ENCODE measurements at places on chromosomes 13 and 19.
A peak's percentile ranks its signal among the peaks of the same experiment; 100 is the strongest.

- DNase-seq = no peak
Observed at GRCh38 chr13:110346661-110347067, 39.6 kb downstream of the COL4A2 start.

DNA sequence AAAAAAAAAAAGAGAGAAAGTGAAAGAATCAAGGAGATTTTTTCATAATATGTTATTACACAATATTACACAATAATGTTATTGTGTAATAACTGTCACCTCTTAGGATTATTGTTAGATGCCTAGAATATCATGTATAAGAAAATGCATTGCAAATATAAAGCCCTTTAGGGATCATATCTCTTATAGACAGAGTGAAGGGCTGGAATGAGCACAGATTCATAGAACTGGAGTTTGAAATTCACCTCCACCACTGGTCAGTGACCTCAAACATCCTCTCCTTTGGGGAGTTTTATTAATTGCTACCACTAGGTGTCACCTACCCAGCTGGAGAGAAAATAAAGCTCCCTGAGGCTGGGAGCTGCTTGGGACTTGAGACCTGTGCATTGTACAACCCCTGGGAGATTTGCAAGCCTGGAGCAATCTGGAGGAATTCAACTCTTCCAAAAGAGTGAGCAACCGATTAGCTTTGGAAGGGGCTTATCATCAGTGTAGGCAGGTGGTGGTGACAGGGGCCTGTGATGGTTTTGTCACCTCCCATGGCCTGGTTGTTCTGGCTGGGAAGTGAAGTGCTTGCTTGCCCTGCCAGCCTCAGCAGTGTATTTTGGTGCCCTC, 30.3 kb upstream of the FRY start:
- no peak for DNase-seq

GRCh38 chr19:17306285-17306714, 628 bp downstream of the MRPL34 start:
- DNase-seq = no peak

DNA sequence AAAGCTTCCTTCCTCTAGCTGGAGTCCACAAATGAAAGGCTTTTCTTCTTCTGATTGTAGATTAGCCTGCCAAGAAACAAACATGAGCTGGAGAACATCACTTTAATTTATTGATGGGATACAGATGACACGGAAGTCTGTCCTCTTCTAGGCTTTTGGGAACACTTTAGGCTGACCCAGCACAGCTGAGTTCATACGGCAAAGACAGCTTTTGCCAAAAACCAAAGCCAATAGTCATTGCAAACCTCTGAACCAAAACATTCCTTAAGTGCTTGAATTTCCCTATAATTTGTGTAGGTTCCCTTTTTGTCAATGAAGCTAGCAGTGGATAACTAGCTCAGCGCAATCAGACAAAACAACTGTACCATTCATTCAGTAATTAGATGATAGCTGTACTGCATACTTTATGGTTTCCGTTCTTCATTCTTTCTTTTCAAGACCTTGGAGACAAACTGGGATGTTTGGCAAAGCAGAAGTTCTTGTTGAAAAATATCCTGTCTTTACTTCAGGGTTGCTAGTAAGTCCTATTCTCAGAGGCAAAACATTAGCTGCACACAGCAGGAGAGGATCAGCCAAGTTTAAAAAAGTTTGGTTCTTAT, 95.7 kb upstream of the SPRY2 start:
- DNase-seq = no peak

- no peak for DNase-seq
Observed at GRCh38 chr19:41617941-41618730, 8.7 kb downstream of the CEACAM4 start.

- DNase-seq = no peak
Observed at GRCh38 chr13:74023484-74023883, 110.7 kb downstream of the KLF12 start.

GRCh38 chr13:30017880-30018279, 167.5 kb upstream of the UBL3 start:
- DNase-seq = no peak

GRCh38 chr13:37473035-37473434, 125.5 kb downstream of the POSTN start:
- no peak for DNase-seq

- no peak for DNase-seq
Observed at GRCh38 chr13:46296921-46297320, 85.2 kb downstream of the LRRC63 start.

- DNase-seq = no peak
Observed at GRCh38 chr19:45473682-45474605, 6.1 kb downstream of the FOSB start.

GRCh38 chr13:72788831-72789230, 6.9 kb downstream of the PIBF1 start:
- no peak for DNase-seq

DNA sequence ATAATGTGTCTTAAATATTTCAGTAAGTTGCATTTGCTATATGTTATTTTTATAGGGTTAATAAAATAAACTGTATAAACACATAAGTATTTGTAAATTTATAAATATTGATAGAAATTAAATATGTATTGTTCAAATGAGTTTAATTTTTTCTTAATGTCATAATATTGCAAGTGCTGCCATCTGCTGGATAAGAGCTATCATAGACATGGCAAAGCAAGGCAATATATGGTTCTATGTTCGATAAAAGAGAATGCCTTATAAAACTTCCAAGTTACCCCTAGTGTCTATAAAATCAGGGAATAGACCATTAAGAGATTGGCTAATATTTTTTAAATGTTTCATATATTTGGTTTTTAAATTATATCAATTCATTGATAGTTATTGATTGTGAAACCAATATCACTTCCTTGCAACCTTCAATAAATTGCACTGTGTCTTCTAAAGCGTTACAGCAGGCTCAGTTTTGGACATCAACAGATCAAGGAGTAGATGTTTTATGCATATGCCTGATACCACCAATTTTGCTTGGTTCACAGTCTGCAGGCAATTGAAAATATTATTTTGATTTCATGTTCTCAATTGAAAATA, 29.0 kb upstream of the SLITRK6 start:
- no peak for DNase-seq

DNA sequence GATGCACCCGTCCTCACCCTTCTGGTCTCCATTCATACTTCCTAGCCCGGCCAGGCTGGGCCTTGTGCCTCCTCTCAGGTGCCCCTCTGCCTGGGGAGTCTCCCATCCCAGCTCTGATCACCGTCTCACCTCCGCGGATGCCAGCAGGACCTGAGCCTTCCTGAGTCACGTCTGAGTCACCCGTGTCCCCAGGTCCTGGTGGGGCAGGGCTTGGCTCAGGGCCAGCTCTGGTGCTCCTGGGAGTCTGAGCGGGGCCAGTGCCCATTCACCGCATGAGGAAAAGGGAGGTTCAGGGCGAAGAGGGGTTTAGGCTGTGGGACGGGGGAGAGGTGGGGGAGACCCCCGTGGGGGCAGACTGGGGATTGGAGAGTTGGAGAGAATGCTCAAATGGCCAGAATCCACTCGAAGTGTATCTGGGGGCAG, 593 bp downstream of the ATP8B3 start:
- DNase-seq = no peak

GRCh38 chr13:97100821-97101220, 106.5 kb upstream of the OXGR1 start:
- no peak for DNase-seq

DNA sequence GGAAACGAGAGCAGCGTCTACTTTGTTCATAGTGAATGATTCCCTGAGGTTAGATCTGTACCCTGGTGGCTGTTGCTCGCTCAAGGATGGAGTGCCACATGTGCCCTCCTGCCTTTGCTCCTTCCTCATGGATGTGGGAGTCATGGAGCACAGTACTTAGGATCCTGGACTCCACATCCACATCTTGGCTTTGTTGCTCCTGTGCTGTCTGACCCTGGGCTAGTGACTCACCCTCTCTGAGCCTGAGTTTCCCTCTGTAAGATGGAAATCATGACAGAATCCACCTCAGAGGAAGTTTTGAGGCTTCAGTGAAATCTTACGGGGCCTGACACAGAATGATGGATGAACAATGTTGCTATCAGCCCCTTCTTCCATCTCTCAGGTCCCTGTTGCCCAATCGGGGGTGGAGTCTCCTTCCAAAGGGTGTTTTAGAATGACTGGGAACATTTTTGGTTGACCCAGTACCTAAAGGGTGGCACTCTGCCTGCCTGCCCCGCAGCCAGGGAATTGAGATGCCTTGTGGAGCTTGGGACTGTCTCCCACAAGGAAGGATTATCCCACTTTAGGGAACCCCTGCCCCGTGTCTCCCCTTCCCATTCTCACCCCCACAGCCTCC, 9.8 kb upstream of the TIMM50 start:
- no peak for DNase-seq

- DNase-seq = no peak
Observed at GRCh38 chr13:79833991-79834390, 353.0 kb downstream of the NDFIP2 start.

DNA sequence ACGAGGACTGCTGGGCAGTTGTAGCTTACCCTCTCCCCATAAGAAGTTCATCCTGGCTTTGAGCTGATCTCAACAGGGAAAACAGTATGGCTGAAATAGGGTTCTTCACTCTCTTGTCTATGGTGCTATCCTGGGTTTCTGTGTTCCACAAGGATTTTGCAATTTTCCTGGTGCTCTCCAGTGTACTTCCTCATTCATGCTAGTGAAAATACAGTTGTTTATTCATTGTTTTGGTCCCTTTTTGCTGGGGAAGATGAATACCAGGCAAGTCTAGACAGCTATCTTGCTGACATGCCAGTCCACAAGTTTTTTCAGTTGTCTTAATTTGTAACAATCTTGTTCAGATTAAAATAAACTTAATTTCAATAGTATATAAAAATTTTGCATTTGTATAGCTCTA, 306.5 kb downstream of the DLEU7 start:
- DNase-seq = no peak

GRCh38 chr13:38803531-38803930, 116.7 kb downstream of the FREM2 start:
- DNase-seq = no peak

GRCh38 chr13:33180122-33180804, 105.3 kb downstream of the STARD13 start:
- no peak for DNase-seq

DNA sequence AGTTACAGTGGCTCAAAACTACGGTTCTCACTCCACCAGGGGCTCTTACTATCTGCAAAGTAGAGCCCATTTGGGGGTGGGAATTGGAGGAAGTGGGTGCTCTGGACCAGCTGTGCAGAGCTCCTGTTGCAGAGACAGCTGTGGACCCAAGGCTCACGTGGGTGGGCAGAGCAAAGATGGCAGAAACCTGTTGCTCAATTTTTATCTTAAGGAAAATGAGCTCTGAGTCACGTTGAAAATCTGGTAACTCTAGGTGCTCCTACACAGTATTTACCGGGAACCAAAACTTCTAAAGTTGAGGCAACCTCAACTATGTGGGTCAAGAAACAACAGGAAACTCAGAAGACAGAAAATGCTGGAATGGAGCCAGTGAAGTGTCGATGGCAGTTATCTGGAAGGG, 30.2 kb upstream of the SLC15A1 start:
- no peak for DNase-seq

DNA sequence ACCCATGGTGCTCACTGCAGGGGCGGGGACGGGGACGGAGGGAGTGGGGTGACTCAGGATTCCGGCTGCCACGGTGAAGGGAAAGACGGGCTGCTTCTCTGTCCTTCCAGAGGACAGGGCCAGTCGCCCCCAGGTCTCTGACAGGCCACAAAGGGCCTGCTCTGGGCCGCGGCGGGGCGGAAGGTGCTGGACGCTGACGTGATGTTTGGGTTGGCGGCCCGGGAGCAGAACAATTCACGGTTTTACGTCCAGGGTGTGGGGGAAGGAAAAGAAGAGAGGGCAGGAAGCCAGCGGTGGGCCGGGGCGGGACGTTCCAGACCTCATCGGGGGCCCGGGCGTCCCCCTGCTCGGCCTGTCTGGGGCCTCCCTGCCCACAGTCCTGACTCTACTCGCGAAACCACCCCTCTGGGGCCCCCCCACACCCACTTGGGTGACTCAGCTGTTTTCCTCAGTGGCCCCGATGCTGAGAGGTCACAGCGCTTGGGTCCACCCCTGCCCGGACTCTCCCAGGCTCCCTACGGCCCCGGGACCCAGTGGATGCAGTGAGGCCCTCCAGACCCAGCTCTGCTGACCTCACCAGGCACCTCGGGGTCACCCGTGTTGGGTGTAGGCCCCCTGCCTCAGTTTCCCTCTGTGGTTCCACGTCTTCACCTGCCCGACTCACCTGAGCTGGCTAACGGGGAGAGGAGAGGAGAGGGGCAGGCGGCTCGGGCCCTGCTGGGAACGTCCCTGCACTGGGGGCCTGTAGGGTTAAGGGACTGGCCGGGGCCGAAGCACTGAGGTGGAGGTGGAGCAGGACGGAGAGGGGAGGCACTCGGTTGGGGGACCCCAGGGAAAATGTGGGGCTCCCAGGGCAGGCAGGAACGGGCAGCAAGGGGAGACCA, 29.2 kb downstream of the PIP5K1C start:
- DNase-seq = peak; percentile 17

- DNase-seq = no peak
Observed at GRCh38 chr13:30832845-30833332, 73.2 kb upstream of the MEDAG start.

- DNase-seq = no peak
Observed at GRCh38 chr13:33434676-33435075, 149.1 kb upstream of the STARD13 start.

DNA sequence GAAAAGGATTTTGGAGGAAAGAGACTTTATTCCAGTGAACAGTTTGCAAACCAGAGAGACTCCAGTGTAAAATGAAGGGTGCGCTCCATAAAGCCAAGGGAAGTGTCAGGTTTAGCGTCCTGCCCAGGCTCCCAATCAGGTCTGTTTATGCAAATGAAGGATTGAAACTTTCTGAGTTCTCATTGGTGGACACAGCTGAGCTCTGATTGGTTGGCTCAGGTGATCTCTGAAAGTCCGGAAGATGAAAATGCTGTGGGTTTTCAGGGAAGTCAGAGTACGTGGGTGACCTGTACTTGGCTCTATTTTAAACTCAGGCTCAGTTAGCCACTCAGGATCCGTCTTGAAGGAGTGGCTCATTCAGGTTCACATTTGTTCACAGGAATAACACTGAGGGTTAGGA, 28.7 kb upstream of the CD33 start:
- DNase-seq = no peak

- DNase-seq = no peak
Observed at GRCh38 chr13:71217827-71218226, 649.2 kb downstream of the DACH1 start.

DNA sequence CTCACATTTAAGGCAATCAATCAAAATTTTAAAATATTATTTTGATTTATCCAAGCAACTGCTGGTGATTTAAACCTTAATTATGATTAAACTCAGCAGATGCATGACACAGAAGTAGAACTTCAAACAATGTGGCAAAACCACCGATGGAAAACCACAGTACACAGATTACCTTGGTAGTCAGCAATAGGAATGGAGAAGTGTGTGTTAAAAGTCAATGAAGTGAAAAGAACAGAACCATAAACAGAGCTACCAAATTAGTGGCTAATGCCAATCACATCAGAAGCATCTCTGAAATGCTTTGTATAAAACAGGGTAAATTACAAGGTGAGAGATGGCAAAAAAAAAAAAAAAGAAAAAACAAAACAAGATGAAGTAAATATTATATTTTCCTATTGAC, 31.2 kb downstream of the KATNAL1 start:
- DNase-seq = no peak

- no peak for DNase-seq
Observed at GRCh38 chr19:3507371-3508120, 1.4 kb downstream of the FZR1 start.

- DNase-seq = no peak
Observed at GRCh38 chr13:20808874-20809273, 35.1 kb upstream of the EEF1AKMT1 start.

Measured in C1 segment of cervical spinal cord (tissue), 14 donors.